ENCODE measurements at places on chromosomes 7 and 10.

- no peak for DNase-seq
Observed at GRCh38 chr7:44415510-44415909, 74.9 kb downstream of the NUDCD3 start.

- no peak for DNase-seq
Observed at GRCh38 chr7:127793582-127793981, 141.6 kb downstream of the SND1 start.

DNA sequence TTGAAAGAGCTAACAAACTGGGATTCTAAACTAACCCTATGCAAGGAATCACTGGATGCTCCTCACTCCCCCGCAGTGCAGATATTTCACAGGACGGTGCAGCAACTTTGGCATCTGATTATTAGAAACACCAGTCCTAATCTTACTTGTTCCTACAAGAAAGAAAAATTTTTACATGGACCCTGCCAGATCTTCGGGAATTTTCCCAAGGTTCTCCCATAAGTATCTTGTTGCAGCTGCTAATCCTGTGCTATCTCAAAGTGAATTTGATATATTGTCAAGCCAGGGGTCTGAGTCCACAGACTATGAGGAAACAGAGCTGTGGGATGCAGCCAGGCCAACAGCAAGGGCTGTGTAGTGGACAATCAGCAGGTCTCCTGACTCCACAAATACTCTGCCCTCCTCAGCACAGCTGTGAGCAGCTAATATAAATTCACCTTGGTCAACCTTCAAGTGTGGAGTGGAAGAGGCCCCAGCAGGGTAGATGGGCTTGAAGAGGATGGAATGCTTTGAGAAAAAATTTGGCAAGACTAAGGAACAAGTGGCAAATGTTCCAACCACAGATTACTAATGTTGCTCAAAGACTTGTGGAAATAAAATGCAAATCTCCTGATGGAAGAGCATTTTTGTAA, 25.6 kb downstream of the VSTM4 start:
- no peak for DNase-seq

DNA sequence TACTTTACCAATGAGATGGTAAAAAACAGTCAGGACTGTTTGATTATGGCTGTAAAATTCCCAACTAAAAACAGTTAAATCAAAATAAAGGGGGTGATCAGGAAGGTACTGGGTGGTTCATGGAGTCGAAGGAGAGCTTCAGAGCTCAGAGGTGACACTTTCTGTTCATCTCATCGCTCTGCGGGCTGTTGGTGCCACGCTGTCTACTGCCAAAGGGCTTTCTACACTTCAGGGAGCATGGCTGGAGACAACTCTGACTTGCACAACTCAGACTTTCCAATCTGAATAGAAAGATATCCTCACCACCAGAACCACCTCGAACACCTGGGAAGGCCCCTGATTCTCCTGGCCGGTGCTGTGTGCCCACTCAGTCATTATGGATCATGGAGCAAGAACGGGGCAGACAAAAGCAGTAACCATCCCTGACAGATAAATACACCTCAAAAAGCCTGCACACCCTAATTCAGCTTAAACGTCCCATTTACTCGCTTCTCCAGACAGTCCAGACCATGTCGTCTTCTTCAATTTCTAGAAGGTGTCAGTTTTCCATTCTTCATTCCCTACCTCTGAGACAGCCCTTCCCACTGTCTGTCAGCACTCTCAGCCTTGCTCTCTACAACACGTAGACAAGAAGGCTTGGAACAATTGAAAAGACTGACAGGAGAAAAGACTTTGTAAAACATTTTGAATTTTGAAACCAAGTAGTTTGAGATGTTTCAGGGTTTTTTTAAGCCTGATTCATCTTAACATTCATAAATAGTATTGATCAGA, 348.7 kb upstream of the NFE2L3 start:
- DNase-seq: no peak
